Breast epithelium (tissue), 4 donors: ENCODE measurements at places on chromosomes 6 and 20. TPM values are rescaled to one million over a fixed set of nuclear protein-coding genes. Genes with fewer than 3 reads are reported as not detected.

The FAM8A1 gene
- total RNA-seq = 39.4 TPM

The CCR6 gene
- total RNA-seq = 0.73 TPM

The PXDC1 gene
- total RNA-seq = 88.0 TPM

The EYA2 gene
- 19.2 TPM for total RNA-seq

The CLPSL1 gene
- not detected for total RNA-seq

The XKR7 gene
- not detected for total RNA-seq

The ZBTB46 gene
- 10.7 TPM for total RNA-seq
